AG04450 (cell line): ENCODE measurements at places on chromosomes 4 and X.

DNA sequence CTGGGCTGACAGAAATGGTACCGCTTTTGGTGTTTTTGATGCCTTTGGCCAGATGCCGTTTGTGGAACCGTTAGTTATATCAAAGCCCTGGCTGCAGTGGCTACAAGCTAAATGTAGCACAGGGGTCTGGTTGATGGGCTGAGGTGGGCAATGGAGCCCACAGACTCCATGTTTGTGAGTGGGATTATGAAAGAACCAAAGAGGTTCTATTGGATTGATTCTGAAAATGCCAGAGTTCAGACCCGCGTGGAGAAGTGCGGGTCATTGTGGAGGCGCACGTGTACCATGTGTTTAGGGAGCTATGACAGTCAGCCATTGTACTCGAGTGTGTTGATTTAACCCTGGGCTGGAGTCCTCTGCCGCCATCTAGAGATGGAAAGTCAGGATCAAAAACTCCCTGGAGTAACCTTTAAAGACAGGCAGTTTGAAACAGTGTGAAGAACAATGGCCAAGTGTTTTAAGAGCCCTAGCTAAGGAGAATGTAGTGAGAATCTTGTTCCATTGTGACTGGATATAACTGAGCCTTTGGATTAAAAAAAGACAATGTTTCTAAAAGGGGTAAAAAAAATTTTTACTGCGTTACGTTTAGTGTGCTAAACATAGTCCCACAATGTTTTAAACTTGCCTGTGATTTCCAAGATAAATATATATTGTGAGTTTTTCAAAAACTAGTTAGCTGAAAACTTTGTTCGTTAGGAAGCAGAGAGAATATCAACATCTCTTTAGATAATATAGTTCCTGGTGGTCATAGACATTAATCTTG is 12.7 kb downstream of the ART3 start:
- DNase-seq: peak; percentile 7

DNA sequence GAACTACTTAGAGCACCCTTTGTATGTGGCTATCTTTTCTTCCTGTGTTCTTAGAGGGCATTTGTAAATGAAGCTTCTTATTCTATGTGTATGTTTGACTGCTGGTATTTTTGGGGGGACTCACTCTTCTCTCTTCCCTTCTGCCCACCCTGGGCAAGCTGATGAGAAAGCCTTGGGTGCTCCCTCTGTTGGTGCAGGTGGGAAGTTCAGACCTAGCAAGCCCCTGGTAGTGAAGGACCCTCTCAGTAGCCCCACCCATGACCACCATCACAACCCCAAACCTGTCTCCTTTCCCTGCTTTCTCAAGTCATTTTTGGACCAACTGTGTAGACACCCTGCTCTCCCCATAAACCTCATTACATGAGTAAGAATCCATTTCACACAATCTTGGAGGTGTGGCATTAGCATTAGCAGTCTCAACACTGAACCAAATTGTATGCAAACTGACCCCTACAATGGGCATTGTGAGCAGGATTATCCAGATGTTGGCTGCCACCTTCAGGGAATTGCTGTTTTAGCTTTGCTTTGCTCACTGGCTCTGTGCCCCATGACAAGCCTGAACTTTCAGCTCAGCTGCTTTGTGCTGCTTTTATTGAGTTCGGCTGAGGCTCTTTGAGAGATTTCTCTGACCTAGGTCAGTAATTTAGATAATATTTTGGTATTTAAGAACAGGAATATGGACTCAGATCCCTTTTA is 27.9 kb downstream of the TRIM61 start:
- no peak for DNase-seq

- DNase-seq: no peak
These were observed 10.1 kb downstream of the SH3D19 start for GRCh38 chr4:151315212-151315886.

GRCh38 chr4:140869446-140869845 is 113.3 kb upstream of the TBC1D9 start:
- DNase-seq: no peak

DNA sequence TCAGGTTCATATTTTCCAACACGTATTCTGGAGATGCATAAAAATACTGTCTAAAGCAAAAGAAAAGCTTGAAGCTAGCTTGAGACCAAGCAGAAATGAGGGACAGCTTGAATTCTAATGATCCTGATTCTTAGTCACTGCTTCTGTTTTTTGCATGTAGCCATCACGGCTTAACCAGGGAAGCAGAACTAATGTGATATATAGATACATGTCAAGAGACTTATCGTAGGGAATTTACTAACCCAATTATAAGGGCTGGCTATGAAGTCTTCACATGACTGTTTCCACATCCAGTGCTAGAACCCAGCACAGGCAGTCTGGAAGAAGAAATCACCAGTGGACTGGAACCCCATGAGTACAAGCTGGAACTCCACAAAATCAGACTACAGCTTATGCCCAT is 85.2 kb upstream of the SLIT2 start:
- DNase-seq: no peak

GRCh38 chr4:22487328-22487727 is 28.5 kb downstream of the ADGRA3 start:
- DNase-seq: no peak

DNA sequence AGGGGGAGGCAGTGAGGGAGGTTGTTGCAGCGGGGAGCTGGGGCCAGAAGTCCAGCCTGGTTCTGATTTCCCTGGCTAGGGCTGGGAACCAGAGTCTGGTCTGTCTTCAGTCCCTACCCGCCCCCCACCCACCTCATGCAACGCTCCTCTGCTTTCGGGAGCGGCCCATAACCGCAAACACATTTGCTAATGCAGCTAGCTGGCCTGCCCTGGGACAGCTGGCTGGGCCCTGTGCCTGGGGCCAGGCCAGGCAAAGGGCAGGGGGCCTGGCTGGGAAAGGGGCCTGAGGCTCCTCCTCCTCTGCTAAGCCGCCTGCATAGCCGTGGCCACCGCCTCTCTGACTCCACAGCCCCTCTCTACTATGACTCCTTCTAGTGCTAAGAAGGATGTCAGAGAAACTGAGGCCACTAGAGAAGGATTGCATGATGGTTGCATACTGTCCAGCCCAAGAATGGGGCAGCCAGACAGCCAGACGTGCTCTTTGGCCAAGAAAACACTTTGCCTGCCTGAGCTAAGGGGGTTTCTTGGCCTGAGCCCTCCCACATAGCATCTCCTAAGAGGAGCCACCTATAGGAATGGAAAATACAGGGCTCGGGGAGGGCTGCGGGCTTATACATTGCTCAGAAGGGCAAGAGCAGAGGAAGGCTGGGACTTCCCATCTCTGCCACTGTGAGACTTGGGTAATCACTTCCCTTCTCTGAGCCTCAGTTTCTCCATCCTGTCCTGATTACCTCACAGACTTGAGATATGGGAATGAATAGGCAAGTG is 76.9 kb downstream of the PJA1 start:
- DNase-seq: no peak

- DNase-seq: no peak
These were observed 1.8 kb upstream of the KDM6A start for GRCh38 chrX:44871114-44871645.

GRCh38 chrX:147957291-147957690 is 23.8 kb upstream of the FMR1NB start:
- no peak for DNase-seq

GRCh38 chrX:149518236-149518635 is 13.1 kb upstream of the IDS start:
- no peak for DNase-seq

DNA sequence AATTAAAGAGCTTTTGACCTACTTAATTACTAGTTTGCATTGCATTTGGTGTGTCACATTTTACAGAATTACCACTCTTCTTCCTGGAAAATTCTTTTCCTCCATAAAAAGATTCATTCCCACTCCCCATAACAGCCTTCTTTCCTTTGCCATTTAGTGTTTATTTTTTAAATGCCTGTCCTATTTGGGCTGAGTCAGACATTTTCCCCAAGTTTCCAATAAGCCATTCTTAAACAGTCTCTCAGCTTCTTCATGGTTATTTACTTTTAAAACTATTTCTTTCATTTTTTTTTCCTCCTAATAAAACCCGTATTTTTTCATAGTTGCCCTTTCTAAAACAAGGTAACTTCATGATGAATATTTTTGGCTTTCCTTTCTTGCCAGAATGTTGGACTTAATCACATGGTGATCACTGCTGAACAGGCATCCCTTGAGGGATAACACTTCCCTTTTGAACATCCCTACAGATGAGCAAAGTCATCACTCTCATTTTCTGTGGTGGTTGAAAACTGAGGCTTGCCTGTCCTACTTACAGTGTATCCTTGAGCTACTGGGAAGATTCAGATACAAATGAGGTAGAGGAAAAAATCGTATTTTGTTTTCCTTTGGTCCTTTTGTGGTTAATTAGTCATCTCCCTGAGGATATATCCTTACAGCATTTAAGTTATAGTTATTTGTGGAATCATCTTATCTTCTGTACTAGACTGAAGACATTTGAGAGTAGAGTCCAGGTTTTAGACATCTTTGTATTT is 520.5 kb upstream of the NR3C2 start:
- no peak for DNase-seq

GRCh38 chr4:14180983-14181601 is 553.6 kb upstream of the BOD1L1 start:
- DNase-seq: no peak
